Spleen (tissue), 13 donors: ENCODE measurements at places on chromosomes 6 and 20.

GRCh38 chr6:137495703-137496336, 1.6 kb upstream of the OLIG3 start:
- DNase-seq, result no peak

GRCh38 chr6:1464781-1465370, 75.5 kb downstream of the FOXF2 start:
- DNase-seq, result no peak

- DNase-seq, result no peak
Observed at GRCh38 chr20:49584418-49585382, 16.8 kb upstream of the PTGIS start.

DNA sequence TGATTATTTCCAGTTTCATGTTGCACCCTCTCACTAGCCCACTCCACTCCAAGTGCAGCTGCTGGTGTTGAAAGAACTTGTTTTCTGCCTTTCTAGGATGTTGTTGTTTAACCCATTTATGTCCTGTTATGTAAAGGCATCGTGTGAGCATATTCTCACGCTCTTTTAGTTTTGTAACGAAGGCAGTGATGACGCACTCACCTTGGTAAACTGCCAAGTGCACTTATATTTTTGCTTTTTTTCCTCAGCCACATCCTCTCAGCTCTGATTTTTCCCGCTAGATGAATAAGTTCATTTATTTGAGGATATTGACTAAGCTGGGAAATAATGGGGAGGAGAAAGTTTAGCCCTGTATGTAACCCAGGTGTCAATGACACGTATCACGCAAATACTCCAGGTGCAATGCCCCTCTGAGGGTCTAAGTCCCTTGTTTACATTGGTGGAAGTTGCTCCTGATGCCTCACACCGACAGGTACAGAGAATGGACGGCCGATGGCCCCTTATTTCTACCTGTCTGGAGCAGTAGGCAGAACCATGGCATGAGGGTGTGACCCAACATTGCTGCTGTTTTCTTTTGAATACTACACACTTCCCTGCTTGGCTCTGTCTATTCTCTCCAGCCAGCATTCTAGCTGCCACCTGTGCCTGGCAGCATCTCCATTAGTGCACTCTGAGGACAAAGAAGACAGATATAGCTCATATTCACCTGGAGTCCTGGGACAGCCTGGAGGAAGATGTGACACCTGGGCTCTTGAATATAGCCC, 132.7 kb upstream of the SLC24A3 start:
- DNase-seq, result no peak

DNA sequence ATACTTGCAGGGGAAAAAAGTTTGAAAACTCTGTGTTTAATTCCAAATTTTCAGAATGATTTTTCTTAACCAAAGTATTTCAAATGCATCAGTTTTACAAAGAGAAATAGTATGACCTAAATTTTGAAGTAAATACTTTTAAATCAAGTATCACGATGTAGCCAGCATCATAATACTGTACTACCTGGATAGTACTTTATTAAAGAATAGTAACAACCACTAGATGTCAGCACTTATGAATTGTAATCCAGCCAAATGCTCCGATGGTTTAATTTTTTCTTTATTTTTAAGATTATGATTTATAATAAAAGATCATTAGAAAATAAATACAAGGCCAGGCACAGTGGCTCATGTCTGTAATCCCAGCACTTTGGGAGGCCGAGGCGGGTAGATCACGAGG, 37.2 kb upstream of the HACE1 start:
- DNase-seq, result no peak

DNA sequence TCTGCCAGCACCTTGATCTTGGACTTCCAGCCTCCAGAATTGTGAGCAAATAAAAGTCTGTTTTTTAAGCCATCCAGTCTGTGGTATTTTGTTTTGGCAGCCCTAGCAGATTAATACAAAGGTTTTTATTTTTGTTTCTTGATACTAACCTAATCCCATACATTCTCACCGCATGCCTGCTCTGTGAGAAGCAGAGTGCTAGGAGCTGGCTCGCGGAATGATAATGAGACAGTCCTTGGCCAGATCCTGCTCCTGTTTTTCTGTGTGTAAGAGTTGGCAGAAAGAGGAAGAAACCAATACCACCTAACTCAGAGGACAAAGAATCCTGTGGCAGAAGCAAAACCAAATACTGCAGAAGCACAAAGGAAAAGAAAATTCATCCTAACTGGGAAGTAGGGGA, 82.6 kb downstream of the KIF16B start:
- DNase-seq, result no peak

DNA sequence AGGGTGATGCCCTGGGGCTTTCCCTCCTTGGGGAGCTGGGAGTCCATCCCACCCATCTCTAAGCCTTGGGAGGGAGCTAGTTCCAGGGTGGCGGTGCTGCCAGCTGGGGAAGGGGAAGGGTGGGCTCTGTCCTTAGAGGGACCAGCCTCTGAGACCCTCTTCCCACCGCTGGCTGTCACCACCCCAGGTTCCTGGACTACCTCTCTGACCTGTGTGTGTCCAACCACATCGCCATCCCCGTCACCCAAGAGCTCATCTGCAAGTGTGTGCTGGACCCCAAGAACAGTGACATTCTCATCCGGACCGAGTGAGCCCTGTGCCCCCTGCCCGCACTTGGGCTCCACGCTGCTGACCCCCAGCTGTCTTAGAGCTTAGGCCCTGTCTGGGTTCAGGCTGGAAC, 43.2 kb downstream of the UQCC2 start:
- DNase-seq, result no peak

GRCh38 chr6:26327450-26328264, 37.3 kb upstream of the BTN3A2 start:
- DNase-seq, result no peak

DNA sequence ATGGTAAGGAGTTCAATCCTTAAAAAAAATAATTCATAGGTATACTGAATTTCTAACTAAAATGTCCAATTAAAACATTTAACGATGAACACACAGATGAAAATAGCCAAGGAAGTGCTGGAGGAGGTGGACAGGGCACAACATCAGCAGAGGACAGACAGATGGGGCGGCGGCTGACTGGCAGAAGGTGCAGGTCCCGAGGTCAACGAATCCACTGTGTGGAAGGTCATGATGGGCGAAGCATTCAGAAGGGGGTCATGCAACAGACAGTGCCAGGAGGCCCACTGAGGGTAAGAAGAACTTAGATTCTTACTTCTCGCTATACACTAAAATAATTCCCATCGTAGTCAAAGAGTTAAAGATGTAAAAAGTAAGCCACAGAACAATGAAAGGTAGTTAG, 34.2 kb upstream of the FRMD1 start:
- peak; percentile 34 for DNase-seq

GRCh38 chr6:109466212-109466923, 10.8 kb upstream of the MICAL1 start:
- DNase-seq, result no peak

- peak; percentile 75 for DNase-seq
Observed at GRCh38 chr6:6007366-6008088, 802 bp upstream of the NRN1 start.

- peak; percentile 71 for DNase-seq
Observed at GRCh38 chr20:44028868-44029847, 114.5 kb downstream of the TOX2 start.

DNA sequence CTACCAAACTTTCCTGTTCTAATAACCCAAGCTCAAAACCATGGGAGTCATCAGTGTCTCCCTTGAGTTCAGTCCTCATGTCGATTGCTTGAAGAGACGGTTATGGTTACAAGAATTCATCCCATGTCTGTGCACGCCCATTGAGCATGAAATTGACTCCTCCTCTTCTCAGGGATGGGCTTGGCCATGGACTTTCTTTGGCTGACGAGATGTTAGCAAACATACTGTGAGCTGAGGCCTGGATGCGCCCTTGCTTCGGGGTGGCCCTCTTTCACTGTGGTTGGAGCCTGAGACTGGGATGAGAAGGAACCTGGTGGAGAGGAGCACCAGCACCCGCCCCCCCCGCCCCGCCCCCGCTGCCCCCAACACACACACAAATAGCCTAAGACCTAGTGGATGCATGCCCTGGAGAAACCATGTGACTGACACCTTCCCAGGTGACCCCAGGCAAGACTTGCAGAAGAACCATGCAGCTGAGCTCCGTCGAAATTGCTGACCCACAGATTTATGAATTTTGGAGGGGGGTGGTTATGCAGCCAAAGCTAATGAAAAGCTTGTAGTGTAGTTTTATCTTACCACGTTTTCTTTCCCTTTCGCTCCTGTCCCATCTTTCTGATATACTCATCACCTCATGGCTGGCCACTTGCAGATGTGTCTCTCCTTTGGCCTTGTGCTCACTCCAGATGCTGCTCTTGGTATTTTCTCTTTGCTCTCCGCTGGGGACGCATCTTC, 231.4 kb downstream of the CDH4 start:
- no peak for DNase-seq
